ENCODE measurements at places on chromosomes 6 and 20.
A peak's percentile ranks its signal among the peaks of the same experiment; 100 is the strongest.

DNA sequence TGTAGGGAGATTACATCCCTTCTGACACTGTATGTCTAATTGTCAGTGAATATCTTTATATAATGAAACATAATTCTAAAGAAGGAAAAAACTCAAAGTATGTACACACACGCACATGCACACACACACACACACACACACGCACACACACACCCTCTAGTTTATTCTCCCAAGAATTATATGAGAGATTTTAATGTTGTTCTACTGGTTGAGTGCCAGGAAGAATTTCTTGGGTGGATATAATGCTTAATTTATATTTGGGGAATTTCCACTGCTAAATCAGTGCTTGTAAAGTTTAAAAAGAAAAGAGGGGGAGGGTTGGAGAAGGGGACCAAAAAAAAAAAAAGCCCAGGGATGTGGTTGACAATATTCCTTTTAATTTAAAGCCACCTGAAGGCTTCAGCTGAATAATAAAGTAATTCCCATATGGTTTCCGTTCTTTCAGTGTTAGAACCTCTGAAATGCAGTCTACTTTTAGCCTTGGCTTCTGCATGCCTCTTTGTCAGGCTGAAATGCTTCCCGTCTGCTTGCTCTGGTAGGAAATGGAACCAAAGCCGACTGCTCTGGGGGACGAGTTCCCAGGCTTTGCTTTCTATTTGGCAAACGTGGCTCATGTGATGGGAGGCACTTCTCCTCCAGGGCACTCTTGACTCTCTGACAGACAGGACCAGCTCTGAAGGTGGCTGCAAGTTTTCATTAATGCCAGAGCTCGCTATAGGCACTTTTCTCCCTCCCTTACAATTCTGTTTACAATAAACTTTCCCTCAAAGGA is 225.4 kb downstream of the PRL start:
- DNase-seq: no peak

GRCh38 chr6:142853244-142854180 is 91.5 kb downstream of the HIVEP2 start:
- DNase-seq: no peak

DNA sequence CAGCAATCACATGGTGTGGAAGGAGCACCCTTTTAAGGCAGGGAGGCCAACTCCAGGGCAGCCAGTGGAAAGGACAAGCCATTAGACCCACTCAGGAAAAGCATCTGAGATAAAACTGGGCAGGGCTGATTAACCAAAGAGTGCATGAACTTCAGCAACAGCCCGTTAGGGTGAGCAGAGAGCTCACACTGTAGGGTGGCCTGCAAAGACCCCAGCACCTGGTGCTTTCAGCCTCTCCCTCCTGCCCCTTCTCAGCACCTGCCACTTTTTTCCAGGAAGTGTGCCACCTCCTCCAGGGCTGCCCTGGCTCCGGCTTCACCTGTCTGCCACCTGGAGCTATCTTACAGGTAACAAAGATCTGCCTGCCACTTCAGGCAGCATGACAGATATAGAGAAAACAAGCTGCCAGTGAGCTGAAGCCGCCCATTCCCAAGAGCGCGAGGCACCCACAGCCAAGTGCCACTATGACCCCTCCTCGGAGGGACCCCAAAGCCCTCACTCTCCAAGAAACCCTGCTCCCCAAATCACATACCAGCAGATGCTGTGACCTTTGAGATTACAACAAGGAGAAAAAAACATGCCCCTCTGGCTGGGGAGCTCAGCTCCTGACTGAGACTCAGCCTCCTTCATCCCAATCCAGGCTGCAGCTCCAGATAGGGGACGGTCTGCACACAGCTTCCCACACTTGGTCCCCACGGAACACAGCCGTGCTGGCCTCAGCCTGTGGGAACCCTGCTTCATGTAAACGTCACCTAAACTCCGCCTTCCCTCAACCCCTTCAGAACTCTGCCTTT is 71.2 kb downstream of the ABHD12 start:
- no peak for DNase-seq

- no peak for DNase-seq
These were observed 27.9 kb upstream of the SYNCRIP start for GRCh38 chr6:85670573-85670972.

DNA sequence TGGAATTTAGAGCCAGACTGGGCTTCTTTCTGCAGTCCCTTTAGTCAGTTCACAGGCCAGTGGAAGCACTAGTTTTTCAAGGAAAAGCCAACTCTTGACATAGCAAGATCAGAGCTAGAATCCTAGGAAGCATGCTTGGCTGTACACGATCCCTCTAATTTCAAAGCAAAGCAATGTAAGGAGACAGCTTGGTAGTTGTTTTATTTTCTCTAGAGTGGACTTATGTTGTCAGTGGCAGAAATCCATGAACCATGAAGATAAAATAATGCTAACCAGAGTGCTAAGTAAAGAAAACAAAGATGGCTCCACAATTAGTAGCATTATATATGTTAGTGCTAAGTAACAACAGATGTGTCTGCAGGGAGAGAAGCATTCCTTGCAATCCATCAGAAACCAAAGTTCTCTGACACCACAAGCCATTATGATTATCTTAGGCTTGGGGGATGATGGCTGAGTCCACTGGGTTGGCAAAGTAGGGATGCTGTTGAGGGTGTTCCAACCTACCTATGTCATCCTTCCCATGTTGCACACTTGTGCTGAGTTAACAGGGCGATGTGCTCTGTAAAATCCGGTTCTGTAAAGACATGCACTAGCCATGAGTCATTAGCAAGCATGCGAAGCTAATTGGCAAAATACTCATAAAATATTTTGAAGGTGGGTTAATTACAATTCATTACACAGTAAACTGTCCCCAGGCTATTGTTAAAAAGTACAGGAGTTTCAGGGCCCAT is 115.2 kb downstream of the BMP2 start:
- DNase-seq: no peak

DNA sequence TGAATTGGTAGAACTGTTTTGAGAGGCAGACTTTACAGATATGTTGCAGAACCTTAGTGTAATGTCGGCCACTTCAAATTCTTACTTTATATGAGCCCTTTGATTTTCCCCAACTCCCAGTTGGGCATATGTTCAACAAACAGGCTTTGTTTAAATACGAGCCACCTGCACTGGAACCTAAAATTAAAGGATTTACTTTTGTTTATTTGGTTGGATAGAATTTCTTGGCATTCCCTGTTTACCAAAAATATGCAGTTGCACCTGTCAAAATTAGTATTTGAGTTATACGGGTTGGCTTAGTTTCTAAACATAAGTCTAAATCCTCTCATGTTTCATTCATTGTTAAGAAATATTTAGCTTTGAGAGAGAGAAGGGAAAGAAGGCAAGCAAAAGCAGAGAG is 2.4 kb upstream of the GLYATL3 start:
- no peak for DNase-seq

DNA sequence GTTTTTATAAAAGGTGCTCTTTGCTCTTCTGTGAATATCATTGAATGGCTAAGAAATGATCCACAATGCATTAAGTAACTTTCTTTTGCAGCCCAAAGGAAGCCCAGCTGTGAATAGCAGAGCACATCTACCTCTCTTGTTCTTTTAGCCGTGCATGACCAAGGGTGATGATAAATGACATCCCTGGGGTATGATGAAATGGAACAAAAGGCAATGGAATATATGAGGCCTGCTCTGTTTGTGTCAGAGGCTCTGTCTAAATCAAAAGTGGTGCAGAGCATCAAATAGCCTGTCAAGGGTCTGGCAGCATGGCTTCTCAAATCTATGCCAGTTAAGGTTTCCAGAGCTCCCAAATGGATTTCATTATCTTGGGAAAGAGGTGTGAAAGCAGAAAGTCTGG is 362.6 kb upstream of the RNF217 start:
- DNase-seq: no peak

DNA sequence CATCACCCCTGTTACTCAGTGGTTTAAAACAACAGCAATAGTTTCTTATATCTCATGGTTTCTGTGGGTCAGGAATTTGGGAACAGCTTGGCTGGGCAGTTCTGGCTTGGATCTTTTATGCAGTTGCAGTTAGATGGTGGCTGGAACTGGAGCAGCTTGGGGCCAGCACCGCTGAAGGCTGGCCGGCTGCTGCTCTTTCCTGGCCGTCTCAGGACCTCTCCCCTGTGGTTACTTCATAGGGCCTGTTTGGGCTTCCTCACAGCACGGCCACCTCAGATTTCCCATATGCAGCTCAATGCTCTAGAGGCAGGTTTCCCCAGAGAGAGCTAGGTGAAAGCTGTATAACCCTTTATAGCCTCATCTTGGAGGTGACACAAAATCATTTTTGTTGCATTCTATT is 15.6 kb downstream of the PKIG start:
- DNase-seq: no peak

DNA sequence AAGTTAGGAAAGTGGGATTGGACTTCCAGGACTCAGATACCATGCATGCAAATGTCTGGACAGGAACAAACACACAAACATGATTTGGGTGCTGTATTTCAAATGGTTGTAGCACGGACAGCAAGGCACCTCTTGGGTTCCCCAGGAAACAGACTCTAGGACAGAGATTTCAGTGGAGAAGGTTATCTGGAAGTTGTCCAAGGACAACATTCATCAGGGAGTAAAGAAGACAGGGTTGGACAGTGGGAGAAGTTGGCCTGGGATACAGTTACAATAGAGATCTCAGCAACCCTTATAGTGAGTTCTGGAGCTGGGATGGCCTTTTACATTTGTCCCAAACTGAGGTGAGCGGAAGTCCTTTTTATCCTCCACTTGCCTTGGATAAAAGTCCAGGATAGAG is 19.8 kb upstream of the TINAG start:
- no peak for DNase-seq

DNA sequence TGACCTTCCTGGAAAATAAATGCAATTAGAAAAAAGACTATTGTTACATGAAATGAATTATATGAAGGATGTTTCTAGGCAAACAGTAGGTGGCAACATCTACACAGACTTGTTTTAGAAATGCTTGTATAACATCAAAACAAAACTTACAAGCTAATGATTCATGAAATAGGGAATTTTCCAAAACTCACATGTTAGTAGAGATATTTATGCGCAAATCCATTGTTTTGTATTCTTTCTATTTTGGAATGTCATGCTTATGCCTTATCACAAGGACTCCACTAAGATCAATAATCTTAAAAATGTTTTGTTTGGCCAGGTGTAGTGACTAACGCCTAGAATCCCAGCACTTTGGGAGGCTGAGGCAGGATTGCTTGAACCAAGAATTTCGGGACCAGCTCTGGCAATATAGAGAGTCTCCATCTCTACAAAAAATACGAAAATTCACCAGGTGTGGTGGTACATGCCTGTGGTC is 32.3 kb upstream of the LGSN start:
- DNase-seq: no peak

GRCh38 chr20:51494241-51495110 is 48.0 kb downstream of the NFATC2 start:
- no peak for DNase-seq

GRCh38 chr6:131803007-131803769 is 4.6 kb upstream of the ENPP1 start:
- no peak for DNase-seq

DNA sequence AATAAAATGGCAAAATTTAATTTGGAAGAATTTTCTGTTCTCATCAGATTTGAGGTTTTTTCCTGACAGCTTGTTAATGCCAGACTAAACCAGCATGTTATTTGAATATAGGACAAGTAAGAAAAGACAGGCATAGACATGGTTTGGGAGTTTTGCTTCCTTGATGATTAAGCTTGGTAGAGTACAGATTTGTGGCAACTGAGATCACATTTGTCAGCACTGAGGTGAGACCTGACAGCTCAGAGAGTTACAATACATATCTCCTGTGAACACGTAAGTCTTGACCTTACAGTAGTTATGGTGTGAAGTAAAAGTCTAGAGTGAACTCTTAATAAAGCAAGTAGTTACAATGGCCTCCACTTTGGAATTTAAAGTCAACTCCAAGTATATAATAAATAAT is 34.5 kb downstream of the CENPW start:
- no peak for DNase-seq

DNA sequence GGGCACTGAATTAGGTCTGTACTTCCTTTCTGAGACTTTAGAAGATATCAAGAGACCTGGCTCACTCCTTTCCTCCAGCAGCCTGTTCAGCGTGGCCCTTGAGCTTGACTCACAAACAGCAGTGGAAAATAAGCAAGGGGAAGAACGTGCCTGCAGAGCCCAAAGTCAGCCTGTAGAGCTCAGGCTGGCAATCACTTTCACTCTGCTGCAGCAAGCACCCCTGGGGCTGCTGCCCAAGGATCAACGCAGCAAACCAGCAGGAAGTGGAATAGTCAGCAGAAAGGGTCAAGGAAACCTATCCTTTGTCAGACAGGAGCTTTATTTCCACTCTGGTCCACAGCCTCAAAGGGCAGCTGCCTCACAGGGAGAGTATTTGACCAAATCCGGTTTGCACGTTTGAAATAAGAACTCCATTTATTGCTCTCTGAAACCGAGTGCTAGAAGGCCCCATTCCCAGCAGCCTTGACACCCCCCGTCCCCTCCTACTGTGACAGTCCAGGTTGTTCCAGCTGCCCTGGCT is 77.4 kb downstream of the PRDM1 start:
- peak; percentile 28 for DNase-seq

DNA sequence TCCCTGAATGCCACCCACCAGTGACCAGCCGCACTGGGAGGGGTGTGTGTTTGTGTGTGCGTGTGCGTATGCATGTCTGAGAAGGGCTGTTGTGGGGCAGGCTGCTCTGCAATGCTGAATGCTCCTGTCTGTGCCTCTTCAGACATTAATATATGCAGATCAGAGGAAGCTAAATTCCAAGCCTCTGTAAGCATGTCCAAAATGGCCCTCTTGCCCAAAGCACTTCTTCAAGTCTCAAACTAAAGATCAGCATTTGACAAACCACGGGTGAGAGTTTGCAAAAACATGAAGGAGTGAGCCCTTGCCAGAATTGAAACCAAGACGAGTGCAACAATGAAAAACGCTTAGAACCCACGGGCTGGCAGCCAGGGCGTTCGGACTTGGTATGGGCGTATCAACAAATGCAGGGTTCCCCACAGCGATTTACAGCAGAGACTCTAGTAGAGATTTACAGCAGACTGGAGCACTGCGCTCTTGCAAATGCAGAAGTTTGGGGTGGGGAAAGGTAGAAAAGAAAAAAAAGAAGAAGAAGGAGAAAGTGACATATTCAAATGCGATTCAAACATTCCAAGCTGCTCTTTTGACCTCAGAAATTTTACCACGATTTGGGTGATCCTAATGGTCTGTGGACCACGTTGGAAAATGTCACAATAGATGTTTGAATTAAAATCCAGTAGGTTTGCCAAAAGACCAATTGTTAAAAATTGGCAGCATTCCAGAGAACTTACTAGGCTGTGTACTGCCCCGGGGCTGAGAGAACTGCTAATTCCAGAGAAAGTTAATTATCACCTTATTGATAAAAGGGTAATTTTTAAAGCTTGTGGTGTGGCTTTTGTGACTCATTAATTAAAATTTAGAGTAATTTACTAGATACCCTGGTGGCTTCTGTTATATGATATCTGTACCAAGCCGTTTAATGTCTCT is 3.5 kb downstream of the SCML4 start:
- DNase-seq: no peak
